ENCODE measurements at places on chromosomes 11 and 22. TPM values are rescaled to one million over a fixed set of nuclear protein-coding genes. Genes with fewer than 3 reads are reported as not detected.
A peak's percentile ranks its signal among the peaks of the same experiment; 100 is the strongest.

The C11orf68 gene
- 23.2 TPM for total RNA-seq

The FZD4 gene
- 8.9 TPM for total RNA-seq

- DNase-seq, result no peak
Measured at GRCh38 chr11:8543278-8543677, 50.8 kb downstream of the STK33 start.

DNA sequence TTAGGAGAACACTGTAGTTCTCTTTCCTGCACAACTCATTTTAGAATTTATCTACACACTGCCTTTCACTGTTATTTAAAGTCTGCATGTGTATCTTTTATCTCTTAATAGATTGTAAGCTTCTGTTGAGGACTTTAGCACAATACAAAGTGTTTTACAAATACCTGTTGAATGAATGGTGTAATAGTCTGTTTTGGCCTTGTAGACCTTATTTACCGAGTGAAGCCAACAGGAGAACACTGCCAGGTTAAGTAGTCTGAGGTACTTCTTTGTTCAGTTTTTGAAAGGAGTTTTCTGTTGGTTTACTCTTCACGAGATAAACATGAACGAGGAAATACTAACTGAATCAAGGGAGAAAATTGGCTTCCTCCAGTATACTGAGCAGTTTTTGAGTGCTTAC is 31.0 kb downstream of the SIK2 start:
- DNase-seq, result no peak

DNA sequence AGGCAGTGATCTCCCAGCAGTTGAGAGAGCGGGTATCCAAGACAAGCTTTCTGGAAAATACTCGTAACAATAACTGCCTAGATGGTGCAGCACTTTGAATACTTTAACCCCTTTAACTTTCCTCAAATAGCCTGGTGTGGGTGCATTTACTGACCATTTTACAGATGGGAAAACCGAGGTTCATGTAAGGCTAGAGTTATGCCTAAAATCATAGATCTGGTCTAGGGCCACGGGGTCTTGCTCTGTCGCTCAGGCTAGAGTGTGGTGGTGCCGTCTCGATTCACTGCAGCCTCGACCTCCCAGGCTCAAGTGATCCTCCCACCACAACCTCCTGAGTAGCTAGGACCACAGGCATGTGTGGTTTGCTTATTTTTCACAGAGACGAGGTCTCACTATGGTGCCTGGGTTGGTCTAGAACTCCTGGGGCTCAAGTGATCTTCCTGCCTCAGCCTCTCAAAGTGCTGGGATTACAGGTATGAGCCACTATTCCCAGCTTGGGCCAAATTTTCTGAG is 269.2 kb upstream of the SYN3 start:
- DNase-seq, result no peak

DNA sequence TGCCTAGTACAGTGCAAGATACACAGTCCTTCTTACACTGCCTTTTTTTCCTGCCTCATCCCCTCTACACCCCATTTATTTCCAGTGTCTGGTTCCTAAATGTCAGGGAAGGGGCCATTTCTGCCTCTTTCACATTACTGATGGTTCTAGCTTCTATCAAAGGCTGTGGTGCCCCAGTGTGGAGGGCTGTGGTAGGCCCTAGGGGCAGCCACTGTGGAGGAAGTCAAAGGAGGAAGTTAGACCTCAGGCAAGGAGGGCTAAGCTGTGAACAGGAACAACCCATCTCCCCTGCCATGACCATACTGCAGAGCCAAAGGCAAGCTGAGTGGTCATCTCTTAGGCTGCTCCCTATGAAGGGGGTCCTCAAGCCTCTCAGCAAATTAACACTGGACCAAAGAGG is 81.9 kb upstream of the CRTAM start:
- no peak for DNase-seq

DNA sequence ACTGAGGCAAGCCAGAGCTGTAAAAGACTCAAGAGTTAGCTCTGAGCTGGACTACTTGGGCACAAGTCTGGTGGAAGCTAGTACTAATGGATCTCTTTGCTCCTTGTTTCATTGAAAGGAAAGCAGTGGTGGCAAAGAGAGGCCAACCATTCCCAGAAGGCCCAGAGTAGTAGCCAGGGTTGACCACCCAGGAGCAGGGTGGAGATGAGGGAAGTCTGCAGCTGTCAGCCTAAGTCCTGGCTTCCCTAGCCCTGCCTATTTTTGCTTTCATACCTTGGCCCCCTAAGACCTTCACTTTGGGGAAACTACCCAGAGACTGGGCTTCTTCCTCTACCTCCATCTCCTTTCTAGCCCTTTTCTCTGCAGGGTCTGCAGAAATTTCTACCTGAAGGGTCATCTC is 155.0 kb upstream of the NCAM1 start:
- DNase-seq, result no peak

DNA sequence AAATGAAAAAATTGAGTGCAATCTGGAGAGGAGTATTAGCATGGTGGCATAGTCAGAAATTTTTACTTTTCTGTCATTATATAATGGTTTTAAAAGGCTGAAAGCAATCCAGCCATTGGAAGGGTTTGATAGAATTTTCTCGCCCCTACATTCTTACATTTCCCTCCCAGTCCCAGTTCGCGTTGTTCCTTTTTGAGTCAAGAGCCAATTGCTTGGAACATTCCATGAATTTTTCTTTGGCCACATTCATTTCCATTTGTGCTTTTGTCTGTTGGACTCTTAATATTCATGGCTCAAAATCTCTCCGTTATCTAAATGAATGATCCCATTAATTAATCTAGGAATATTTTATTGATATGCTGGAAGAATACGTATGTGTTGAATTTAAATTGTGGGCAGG is 66.0 kb downstream of the GRK3 start:
- DNase-seq, result peak; percentile 59

GRCh38 chr11:47510209-47510608 is 42.7 kb downstream of the CELF1 start:
- DNase-seq, result no peak

GRCh38 chr22:37242395-37242918 is 1.6 kb downstream of the RAC2 start:
- DNase-seq, result no peak

DNA sequence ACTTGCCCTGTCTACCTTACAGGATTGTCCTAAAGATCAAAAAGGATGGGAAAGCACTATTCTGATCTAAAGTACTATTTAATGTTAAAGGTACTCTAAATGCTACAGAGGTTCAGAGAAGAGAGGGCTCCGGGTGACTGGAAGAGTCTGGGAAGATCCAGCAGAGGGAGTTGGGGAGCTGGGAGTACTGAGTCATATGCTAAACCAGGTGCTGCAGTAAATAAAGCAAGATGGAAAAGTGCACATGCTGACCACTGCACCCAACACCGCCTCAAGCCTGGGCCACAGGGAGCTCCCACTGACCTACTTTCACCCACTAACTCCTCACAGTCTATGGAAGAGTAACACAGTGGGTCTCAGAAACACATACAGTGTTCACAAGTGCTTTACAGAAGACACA is 49.3 kb downstream of the WT1 start:
- peak; percentile 84 for DNase-seq

DNA sequence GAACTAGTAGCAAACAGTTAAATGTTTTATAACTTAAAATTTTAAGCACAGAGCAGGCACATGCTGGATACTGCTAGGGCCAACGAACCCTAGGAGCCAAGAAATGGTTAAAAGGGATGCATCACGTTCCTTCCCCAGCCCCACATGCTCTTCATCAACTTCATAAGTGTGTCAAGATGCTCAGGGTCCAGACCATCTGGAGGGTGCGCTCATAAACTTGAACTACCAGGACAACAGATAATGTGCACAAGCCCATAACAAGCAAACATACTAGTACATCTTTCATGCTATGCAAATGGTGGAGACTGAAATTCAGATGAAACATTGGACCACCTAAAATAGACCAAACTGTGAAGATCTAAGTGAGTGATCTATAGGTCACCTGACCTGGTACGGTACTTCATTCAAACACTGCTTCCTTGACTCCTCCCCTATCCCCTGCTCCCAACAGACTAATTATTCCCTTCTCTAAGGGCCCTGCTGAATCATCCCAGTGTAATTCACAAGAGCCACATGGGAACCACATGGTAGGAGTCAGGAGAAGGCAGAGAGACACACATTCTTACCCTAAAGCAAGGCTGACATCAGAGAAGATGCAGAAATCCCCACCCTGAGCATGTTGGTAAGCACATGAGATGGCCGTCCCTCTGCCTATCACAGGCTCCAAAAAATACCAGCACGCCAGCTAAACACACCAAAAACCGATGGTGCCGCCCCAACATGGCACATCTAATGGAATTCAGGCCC is 83.9 kb downstream of the ETS1 start:
- DNase-seq, result no peak

GRCh38 chr11:93945596-93945995 is 75.6 kb upstream of the HEPHL1 start:
- DNase-seq, result no peak

- DNase-seq, result no peak
Measured at GRCh38 chr11:36330411-36330810, 34.3 kb downstream of the PRR5L start.

- DNase-seq, result no peak
Measured at GRCh38 chr22:27270818-27271510, 530.6 kb downstream of the MN1 start.

DNA sequence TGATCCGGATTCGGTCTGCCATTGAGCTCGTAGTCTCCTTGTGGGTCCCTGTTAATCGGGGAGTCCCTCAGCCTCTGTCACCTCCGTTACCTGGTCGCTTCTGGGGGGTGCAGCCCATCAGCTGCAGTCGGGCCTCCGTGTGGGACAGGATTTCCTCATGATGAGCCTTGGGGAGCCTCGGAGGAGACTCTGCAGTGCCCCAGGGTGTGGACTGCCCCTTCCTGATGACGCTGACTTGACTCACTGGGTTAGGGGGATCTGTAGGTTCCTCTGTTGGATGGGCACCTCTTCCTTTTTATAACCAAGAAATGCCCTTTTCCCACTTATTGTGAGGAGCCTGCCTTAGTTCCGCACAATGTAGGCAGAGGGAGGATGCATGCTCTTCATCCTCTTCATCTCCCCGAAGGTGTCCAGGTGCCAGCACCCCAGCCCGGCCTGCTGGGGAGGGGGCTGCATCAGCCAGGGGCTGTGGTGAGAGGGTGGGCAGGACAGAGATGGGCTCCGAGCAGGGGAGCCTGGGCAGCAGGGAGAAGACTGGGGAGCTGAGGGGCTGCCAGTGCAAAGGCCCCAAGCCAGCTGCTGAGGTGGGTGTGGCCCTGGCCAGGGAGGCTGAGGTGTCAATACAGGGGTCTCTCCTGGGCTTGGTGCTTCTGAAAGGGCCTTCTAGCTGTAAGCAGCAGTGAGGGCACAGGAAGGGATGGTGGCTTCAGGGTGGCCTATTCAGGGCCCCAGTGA is 13.5 kb upstream of the TTLL8 start:
- DNase-seq, result no peak

DNA sequence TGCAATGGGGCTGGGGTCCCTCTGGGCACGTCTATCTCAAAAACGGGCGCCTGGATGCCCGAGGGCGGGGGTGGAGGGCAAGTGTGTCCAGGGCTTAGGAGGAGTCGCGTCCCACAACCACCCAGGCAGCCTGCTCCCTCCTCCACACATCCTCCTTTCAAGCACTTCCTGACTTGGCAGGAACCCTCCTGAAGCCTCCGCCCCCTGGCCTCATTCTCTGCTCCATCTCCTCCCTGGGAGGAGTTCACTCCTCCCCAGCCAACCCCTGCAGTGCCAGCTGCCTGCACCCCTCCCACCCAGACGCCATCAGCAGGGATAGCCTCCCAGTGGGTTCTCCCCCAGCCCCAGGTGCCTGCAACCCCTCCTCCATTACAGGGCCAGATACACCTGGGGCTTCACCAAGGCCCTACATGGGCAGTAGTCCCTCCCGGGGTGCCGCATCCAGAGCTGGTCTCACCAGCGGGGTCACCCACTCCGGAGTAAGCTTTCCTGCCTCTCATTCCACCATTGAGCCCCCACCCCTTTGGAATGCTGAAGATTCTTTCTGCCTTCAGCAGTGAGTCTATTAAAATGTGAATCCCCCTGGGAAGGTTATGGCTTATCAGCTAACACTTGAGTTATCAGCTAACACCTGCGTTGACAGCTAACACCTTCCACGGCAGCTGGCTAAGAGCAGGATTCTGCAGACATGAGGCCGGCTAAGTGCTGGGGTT is 24.4 kb downstream of the RTN4R start:
- DNase-seq, result peak; percentile 47

DNA sequence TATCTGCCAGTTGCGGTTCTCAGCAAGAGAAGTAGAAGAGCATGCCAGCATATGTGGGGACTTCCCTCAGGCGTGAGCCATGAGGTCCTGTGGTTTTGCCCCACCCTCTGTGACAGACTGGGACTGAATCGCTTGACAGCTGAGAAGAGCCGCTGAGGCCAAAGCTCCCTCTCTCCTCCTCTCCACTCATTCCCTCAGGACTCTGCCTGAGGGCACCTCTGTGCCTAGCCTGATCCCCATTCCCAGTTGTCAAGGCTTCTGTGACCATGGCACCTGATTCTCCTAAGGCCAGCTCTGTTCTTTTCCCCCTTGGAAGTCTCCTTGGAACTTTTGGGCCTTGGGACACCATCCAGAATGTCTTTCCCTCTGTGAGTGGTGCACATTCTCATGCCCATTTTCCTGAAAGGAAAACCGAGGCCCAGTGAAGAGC is 27.0 kb downstream of the ART5 start:
- DNase-seq, result no peak

DNA sequence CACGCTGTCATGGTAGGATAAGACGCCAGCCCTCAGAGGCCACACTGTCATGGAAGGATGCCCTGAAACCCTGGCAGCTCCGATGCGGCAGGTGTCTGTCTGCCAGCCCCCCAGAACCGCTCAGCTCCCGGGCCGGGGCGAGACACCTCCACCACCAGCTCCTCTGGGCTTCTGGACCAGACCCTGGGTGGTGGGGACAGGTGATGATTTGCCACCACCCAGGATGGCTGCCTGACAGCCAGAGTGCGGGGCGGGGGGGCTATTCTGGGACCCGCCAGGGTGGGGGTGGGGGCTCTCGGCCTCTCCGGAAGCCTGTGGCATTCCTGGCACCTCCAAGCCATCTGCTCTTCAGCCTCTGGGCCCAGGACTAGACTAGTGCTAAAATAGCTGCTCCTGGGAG is 9.4 kb downstream of the PHLDA2 start:
- DNase-seq, result no peak

DNA sequence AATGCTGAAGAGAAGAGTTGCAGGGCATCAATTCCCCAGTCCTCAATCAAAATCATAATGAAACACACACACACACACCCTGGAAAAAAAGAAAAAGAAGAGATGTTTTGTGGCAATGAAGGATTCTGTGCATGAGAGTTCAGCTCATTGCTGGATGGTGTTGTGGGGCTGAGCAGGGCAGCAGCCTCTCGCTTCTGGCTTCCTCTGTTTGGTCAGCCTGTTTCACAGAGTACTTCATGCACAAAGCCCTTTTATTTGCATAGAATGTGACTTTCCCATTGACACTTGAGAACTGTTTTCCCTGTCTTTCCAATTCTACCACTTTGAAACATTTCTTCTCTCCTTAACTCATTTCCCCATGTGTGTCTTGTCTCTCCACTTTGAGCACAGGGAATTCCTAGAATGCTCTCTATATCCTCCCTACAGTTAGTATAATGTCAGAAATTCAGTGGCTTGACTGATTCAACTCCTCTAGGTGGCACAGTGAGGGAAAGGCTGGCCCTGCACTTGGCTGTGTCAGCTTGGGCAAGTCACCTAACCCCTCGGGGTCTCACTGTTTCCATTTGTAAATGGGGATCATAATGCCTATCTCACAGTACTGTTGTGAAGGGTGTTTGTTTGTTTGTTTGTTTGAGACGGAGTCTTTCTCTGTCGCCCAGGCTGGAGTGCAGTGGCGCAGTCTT is 25.4 kb upstream of the BSX start:
- DNase-seq, result peak; percentile 64

All from GM23338 (cell line).